ENCODE measurements at places on chromosomes 12 and 14.
A peak's percentile ranks its signal among the peaks of the same experiment; 100 is the strongest.

DNA sequence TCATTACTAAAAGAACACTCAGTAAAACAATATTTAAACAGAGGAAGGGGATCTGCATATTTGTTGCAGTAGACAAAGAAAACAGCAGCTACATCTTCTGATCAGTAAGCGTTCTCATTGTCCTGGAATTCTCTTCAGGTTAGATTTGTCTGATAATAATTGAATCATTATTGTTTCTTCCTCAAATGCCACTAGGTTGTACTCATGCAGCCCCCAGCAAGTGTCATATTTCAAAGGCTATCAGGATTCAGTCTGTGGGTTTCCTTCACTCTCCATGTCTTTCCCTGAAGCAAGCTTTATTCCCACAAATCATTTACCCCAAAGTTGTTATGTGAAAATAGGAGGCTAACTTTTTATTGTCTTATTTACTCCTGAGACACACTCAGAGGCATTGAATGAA lies 14.7 kb downstream of the PIK3C2G start:
- DNase-seq, result no peak

GRCh38 chr14:73725116-73726024 lies 11.2 kb upstream of the PNMA1 start:
- no peak for DNase-seq

DNA sequence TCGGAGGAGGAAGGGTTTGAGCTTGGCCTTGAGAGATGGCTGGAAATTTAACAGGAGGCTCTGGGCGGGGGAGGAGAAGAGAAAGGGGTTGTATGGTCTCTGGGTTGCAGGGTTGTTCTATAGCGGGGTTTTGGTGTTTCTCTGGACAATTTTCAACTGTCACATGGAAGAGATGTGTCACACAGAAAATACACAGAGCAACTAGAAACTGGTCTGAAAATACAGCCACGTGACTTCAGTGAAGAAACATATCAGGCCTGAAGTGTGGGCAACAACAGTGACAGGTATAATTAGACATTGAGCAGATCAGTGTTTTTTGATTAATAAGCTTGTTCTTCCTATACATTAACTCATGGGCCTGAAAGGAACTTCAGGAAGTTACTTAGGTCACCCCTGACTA lies 205.3 kb upstream of the HMGA2 start:
- DNase-seq, result no peak

GRCh38 chr14:61894452-61895077 lies 132.3 kb downstream of the SNAPC1 start:
- DNase-seq, result peak; percentile 99

- no peak for DNase-seq
Measured at GRCh38 chr14:73233564-73233963, 3.7 kb upstream of the PAPLN start.

DNA sequence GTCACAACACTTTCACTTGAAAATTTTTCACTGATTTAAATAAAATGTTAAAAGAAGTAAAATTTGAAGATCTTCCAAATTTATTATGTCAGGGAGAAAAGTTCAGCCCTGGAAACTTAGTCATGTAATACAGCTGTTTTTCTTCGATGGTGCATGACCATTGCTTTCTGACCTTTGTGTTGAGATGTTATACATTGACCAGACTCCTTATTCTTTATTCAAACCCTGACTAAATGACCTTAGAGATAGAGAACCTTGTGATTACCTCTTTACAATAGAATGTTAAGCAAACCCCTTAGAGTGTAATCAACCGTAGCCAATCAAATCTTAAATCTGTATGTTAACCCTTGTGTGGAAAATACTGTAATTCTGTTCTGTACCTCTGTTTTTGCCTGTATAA lies 34.5 kb downstream of the PLCZ1 start:
- no peak for DNase-seq

DNA sequence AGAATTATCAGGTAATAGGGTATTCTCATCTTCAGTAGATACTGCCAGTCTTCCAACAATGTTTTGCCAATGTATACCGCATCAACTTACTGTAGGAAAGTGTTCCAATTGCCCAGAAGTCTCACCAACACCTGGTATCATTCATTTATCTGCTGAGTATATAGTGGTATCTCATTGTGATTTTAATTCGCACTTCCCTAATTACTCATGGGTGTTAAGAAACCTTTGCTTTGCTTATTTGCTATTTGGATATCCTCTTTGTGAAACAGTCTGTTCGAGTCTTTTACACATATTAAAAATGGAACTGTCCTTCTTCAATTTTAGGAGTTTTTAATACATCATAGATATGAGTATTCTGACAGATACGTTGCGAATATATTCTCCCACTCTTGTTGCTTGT lies 6.1 kb downstream of the TM7SF3 start:
- no peak for DNase-seq

GRCh38 chr14:54501480-54501879 lies 8.2 kb upstream of the CGRRF1 start:
- no peak for DNase-seq

DNA sequence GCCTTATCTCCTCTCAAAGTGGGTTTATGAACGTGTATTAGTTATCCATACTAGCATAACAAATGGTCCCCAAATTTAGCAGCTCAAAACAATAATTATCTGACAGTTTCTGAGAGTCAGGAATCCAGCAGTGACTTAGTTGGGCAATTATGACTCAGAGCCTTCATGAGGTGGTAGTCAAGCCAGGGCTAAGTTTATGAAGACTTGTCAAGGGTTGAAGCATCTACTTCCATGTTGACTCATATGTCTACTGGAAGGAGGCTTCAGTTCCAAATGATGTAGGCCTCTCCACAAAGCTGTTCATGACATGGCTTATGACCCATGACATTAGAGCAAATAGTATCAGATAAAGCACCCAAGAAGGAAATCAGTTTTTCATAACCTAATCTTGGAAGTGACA lies 73.2 kb downstream of the IPO8 start:
- DNase-seq, result no peak

DNA sequence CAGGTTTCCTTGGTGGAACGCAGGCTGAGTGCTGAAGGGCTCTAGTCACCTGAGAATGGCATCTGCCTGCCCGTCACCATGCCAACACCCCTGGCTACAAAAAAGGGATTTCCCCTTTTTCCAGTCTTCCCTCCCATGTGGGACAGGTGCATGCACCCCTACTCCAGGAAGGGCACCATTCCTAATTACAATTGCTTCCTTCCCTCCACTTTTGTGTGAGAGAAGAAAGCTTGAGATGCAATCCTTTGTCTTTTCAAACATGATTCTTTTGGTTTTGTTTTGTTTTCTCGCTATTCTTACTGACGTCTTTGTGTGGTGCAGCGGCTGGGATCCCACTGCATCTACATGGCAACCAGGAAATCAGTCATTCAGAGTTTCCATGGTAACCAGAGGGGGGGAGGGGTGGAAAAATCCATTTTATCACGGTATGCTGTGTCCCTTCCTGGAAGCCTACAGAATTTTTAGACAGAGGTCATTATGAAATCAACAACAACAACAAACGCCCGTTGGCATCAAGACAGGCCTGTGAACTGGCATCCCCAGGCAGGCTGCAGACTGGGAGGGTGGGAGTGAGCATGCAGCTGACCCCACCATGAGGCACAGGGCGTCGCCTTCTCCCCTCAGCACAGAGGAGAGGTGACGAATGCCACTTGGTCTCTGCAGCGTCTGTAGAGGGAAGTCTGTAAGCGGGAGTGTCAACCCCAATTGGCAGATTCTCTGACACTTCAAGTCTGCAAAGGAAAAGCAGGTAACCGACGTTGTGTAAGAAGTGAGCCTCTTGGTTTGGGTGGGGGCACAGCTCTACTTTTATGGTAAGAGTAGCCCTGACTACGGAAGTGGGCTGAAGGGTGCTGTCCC lies 13.6 kb upstream of the GNG2 start:
- peak; percentile 44 for DNase-seq

- peak; percentile 66 for DNase-seq
Measured at GRCh38 chr14:92507174-92507768, 6.3 kb upstream of the RIN3 start.

DNA sequence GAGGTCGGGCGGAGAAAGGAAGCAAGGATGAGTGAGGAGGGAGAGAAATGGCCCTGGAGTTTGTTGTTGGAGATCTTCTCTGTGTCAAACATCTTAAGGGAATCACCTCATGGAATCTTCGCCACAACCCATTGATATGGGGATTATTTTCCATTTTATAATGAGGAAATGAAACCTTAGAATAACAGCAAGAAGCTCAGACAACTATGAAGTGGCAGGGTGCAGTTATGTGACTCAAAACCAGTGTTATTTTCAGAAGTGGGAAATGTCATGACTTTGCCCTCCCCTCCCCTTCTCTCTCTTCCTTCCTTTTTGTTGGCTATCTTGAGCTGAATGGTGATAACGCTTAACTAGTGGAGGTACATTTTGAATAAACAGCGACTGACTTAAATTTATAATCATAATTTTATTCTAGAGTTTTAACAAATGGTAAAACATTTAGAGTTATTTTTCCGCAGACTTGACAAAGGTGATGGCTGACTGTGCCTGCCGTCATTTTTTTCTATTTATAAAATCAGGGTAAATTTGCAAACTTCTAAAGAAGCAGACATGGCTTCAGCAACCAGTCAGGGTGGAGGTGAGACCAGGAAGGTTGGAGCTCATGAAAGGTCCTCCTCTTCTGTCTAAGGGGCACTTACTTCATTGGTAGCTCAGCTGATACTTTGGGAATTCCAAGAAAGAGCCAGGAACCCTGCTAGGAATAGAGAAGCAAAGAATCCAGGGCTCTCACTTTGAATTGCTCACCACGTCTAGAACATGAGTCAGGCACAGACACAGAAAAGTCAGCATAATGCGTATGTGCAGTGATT lies 232.4 kb downstream of the RGS6 start:
- no peak for DNase-seq

- DNase-seq, result no peak
Measured at GRCh38 chr14:54457609-54457996, 16.4 kb upstream of the CNIH1 start.

GRCh38 chr14:73800970-73801515 lies 50.6 kb upstream of the PTGR2 start:
- DNase-seq, result peak; percentile 31

DNA sequence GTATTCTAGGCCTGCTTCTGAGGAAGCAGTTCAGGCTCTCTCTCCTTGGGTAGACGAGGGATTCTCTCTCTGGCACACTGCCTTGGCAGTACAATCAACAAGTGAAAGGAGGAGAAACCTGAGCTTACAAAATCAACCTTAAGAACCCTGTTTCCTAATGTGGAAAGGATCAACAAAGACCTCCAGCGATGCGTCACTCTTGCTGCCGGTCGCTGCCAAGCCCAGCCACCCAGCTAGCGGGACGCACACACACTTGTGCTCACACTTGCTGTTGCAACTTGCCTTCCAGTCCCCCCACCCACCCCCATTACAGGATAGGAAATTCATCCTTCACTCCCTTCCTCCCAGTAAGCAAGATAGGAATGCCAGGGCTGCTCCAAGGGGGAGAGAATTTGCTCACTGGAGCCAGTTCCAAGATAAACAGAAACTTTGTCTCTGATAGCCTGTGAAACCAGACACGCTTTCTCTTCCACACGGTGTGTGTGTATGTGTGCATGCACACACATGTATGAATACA lies 144.3 kb downstream of the BCL11B start:
- no peak for DNase-seq

DNA sequence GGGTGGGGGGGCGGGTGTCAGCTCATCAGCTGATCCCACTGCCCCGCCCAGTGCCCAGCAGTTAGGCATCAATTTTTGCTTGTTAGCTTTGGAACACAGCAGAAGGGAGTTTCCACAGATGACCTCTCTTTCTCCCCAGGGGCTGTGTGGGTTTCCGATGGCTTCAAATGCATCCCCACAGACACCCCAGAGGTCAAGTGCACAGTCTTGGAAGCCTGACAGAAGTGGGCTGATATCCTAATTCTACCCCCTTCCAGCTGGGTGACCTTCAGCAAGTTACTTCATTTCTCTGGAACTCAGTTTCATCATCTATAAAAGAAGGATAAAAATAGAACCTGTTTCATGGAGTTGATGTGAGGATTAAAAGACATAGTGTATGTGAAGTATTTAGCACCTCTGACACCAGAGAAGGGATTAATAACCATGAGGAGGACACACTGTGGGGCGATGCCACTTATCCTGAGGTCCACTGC lies 22.0 kb downstream of the TTC9 start:
- no peak for DNase-seq

DNA sequence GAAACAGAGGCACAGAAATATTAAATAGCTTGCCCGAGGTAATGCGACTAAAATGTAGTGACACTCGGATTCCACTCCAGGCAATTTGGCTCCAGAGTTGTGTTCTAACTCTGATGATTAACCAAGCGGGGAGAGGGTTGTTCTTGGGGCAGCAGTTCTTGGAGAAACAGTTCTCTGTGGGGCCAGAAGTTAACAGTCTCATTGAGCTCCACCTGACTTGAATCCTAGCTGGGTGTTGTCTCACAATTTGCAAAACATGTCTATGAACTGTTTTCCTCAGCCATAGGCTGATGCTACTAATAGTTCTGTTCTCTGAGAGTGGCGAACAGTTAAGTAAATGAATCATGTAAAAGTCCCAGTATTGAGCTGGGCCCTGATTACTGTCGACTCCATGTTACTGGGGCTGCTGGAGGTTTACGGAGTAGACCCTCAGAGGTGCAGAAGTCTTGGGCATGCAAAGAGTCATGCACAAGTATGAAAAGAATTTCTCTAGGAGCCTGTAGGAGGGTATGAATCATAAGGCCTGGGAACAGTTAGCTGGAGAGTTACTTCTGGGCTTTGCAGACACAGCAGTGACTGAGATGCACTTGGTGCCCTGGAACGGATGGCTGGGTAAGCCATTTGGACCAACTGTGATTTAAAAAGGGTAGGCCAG lies 15.4 kb upstream of the NIN start:
- no peak for DNase-seq
